Colonic mucosa (tissue), 4 donors: ENCODE measurements at places on chromosomes 6 and 20.

DNA sequence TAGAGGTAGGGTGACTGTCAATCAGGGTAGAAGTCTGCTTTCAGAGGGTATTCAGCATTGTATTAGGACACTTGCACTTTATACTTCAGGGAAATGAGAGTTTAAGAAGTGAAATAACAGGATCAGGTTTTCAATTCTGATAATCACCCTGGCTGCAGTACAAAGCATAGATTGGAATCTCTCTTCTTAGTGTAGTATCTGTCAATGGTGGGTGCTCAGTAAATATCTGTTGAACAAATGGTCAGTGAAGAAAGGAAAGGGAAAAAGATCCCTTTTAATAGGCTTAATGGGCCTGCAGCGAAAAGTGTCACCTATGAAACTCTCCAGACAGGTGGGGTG lies 18.7 kb downstream of the TUBB2B start:
- DNase-seq = no peak

- peak; percentile 47 for DNase-seq
These were observed 1.3 kb downstream of the CARMIL1 start for GRCh38 chr6:25280344-25281074.

DNA sequence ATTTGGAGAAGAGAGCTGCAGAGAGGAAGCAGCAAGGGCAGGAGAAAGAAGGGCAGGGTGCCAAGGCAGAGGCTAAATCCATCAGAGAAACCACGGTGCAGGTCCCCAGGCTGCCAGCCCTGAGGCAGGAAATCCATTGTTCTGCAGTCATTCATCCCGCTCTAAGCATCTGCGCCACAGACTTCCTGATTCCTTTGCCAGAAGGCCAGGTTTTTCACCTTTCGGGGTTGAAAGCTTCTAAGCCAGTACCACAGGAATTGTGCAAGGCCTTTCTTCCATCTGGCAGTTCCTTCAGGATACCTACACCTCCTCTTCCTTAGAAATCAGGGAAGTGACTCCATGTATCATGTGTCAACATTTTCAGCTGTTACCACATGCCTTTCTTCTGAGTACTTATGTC lies 45.6 kb downstream of the ADGRF5 start:
- peak; percentile 25 for DNase-seq

DNA sequence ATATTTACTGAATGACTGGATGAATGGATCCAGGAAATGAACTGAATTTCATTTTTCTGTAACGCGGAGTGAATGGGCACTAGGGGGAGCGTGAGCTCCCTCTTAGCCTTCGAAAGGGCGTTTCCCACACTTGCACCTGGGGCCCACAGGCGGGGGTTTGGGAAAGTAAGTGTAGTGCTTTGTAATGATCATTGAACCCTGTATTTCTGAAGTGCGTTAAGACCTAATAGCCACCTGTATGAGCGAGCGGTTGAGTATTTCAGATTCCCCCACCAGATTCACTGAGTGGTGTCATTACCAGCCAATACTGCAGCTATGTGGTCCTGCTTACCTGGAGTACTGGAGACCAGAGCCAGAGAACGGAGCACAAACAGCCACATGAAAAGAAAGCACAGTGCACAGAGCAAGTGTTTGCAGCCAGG lies 10.5 kb downstream of the SYTL3 start:
- peak; percentile 63 for DNase-seq

GRCh38 chr6:15305496-15305895 lies 59.6 kb downstream of the JARID2 start:
- DNase-seq = no peak

DNA sequence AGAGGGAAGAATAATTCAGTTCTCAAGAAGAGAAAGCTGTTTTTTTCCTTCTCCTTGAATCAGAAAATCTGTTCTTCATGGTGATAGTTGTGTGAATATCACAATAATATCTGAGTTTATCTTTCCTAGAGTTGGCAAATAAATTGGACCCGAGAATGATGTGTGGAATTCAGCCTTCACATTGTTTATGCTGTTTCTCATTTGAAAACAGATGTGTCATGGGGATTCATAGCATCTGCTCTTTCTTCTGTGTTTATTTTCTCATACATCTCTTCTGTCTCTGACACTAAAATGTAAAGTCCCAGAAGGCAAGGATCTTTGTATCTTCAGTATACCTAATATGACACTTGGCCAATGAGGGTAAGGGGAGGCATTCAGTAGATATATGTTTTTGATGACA lies 103.6 kb upstream of the SGK1 start:
- no peak for DNase-seq

DNA sequence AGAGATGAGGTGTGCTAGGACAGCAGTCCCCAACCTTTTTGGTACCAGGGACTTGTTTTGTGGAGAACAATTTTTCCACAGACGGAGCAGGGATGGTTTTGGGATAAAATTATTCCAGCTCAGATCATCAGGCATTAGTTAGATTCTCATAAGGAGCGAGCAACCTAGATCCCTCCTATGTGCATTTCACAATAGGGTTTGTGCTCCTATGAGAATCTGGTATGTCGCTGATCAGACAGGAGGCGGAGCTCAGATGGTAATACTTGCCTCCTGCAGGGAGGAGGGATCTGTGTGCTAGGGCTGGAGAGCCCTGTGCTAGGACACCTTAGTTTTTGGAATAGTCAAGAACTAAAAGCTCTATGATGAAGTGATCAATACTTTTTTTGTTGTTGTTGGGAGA lies 2.5 kb downstream of the SMIM13 start:
- DNase-seq = peak; percentile 42

DNA sequence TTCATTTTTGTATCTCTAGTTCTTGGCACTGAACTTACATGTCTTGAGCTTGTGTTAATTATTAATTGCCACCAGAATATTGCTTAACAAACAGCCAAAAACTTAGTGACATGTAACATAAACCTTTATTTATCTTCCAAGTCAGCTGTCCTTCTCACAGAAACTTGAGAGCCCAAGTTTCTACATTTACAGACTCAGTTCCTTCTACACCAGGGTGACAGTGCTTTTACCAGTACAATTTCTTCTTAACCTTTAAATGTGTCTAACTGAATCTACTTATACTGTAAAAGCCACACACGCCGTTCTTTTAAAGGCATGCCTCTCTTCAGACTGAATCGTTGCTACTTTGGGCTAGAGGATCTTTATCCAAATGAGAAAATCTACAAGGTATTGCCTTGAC lies 539.2 kb downstream of the GRIK2 start:
- no peak for DNase-seq

DNA sequence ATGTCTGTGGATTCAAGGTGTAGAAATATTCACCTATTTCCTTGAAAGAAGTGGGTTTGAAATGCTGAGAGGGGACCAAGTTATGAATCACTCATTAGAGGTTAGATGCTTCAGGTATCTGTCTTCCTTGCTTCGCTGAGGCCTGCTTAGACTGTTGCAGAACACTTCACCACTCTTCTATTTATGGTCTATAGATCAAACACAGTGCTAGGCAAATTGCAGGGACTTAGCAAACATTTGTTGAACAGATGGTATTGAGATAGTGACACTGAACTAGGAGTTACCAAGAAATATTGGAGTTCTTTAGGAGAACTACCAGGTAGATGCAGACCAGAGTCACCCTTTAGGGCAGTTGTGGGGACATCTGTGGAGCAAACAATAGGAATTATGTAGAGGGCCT lies 123.8 kb downstream of the RFPL4B start:
- no peak for DNase-seq

GRCh38 chr20:1917786-1918185 lies 22.6 kb downstream of the SIRPA start:
- DNase-seq = no peak

DNA sequence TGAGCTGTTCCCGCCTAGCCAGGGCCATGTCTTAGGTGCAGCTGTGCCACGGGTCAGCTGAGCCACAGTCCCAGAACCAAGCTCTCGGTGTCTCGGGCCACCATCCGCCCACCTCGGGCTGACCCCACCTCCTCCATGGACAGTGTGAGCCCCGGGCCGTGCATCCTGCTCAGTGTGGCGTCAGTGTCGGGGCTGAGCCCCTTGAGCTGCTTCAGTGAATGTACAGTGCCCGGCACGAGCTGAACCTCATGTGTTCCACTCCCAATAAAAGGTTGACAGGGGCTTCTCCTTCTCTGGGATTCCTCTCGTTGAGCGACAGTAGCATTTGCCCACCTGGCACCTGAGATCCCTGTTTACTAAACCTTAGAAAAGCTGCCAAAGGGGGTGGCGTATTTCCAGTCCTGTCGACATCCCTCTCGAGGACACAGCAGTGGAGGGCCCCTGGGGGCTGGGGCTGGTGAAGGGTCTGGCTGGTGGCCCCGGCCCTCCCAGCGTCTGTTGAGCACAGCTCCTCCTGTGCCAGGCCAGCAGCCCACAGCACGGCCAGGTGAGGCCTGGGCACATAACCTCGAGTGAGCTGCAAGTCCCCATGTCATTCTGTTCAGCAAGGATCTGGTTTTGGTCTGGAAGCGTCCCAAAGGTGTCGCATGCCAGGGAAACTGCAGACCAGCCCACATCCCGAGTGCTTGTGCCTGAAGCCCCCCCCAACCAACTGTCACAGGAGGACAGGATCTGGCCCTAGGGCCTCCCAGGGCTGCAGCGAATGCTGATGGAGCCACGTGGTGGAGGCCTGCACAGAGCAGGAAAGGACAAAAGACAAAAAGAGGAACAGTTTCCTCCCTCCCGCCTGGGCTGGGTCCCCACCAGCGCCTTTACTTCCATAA lies 21.2 kb upstream of the PYGB start:
- no peak for DNase-seq

- no peak for DNase-seq
These were observed 6.0 kb downstream of the HSF2 start for GRCh38 chr6:122405417-122405816.

DNA sequence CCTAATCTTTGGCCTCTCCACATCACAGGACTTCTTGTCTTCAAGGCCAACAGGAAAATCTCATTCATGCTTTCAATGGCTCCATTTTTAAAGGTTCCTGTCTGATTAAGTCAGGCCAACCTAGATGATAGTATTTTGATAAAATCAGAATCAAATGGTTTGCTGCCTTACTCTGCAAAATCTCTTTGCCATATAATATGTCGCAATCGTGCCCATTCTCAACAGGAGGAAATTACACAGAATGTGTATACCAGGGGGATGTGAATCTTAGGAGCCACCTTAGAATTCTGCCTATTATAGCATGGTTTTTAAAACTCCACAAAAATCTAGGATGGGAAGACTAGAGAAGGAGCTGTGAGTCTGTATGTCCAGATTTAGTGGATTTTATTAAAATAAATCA lies 612.9 kb upstream of the MAN1A1 start:
- DNase-seq = no peak
